ENCODE measurements at places on chromosomes 6 and 20.

GRCh38 chr20:50172347-50173013 is 18.1 kb upstream of the CEBPB start:
- DNase-seq, result no peak

DNA sequence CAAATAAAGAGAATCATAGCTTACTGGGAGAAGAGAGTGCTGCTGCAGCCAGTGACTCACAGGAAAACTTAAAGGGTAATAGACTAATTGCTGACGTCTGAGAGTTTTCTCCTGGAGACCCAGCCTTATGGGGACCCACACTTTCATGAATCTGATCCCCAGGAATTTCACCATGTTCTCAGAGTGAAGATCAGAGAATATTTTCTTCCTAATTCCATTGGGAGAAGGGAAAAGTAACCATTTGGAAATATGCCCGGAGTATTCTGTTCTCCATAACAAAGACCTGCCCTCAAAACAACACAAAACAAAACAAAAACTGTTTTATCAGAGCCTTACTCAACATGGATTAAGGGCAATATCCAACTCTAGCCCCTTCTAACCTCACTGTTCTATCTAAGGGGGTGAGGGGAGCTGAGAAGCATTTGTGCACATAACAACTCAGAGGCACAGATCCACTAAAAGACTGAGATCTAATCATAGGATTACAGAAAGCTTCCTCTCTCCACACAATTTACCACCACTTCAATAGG is 168.2 kb upstream of the SSTR4 start:
- no peak for DNase-seq

DNA sequence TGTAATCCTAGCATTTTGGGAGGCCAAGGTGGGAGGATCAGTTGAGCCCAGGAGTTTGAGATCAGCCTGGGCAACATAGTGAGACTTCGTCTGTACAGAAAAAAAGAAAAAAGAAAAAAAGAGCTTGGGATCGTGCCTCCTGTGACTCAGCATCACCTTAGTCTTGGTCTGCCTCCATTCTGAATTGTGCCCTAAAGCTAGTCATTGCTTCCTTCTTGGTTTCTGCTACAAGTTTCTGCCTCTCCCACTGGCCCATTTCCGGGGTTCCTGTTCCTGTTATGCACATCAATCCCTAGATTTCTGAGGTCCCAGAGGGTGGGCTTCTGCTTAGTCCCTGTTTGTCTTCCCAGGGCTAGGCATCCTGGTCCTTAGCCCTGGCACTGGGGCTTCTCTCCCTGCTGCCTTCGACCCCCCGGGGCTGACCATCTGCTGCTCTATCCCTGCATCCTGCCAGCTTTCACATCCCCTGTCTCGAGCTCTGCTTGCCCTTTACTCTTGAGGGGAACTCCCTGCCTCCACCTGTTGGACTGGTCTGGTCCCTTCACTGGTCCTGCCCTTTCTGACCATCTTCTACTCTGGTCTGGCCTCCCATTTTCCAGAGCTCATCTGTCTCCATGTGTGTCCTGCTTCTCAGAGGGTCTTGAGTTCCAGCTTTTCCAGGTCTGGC is 77.5 kb upstream of the ESR1 start:
- no peak for DNase-seq

DNA sequence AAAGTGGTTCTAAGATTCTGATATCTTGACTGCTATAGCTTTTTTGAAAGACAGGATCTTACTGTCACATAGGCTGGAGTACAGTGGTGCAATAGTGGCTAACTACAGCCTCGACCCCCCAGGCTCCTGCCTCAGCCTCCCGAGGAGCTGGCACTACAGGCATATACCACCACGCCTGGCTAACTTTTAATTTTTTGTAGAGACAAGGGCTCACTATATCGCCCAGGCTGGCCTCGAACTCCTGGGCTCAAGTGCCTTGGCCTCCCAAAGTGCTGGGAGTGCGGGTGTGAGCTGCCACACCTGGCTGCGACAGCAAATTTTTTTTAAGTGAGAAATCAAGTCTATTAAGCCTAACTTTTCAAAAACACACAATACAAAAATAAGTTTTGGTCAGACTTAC is 106.6 kb downstream of the NOL4L start:
- no peak for DNase-seq

- no peak for DNase-seq
These were observed 9.2 kb downstream of the TP53INP2 start for GRCh38 chr20:34713194-34713943.

DNA sequence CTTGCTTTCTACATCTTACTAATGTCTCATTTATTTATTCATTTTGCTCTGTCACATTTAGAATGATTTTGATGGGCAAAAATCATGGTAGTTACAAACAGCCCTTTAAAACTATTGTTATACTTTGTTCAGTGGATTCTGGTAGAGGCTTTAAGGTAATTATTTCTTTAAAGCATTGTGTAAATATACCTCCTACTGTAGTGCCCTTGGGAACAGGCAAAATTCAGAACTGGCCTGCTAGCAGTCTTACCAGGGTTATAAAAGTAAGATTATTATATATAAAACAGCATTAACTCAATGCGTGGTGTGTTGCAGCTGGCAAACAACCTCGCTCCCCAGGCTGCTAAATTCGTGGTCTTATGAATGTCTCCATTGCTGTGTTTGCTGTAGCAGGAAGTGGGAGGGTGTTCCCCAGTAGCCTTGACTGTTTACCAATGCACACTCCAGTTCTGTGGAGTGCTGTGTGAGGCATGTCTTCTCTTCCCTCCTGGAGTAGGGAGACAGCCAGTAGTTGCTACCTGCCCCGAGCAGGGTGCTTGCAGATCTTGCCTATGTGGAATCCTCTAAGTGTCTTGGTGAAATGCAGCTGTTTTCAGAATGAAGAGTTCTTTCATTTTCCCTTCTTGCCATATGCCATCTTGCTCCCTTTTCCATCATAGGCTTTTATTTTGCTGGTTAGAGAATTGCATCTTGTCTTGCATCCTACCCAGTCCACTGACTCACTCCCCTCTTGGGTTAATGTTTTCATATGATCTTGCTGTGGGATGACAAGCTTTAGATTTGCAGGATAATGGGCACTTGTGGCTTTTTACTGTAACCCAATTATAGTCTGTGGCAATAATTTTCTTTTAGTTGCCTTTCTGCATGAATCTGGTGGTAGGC is 45.3 kb downstream of the IGF2R start:
- no peak for DNase-seq
